Lower leg skin (tissue), 4 donors: ENCODE measurements at places on chromosomes 1 and 21.

- DNase-seq: no peak
Observed at GRCh38 chr21:27555996-27556395, 589.1 kb upstream of the ADAMTS5 start.

DNA sequence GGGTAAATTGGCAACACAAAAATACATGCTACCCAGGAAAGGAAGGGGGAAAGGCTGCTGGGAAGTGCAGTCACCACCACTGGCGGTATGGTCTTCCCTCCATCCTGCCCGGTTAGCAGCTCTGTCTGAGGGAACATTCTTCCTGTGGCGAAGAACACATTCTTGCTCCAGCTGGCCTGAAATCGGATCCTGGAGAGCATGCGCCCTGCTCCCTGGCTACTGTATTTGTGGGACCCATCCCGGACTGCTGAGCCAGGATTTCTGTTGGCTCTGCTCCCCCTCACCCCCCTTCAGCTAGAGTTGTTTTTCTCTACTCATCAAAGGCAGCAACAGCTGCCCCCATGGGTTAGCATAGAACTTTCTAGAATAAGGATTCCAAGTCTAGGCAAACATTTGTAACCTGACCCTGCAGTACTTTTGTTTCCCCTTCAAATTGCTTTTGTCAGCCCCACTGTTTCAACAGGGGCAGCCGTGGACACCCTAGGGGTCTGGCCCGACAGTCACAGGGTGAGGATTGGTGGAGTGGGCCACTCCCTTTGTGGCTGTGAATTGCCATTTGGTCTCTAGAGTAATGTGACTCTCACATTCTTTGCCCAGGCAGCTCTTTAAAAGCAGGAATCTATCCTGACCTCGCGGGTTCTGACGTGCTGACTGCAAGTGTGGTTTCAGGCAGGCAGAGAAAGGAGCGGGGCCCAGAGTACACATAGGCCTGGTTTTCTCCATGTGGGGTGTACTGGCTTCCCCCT, 157.7 kb downstream of the TOMM20 start:
- peak; percentile 94 for DNase-seq

GRCh38 chr1:194293851-194294405, 1107.5 kb upstream of the B3GALT2 start:
- no peak for DNase-seq

GRCh38 chr1:163870666-163871065, 548.9 kb downstream of the NUF2 start:
- no peak for DNase-seq
